ENCODE measurements at places on chromosomes 5 and 9. TPM values are rescaled to one million over a fixed set of nuclear protein-coding genes. Genes with fewer than 3 reads are reported as not detected.
A peak's percentile ranks its signal among the peaks of the same experiment; 100 is the strongest.

MSANTD3 gene
- total RNA-seq: 30.7 TPM

- DNase-seq: peak; percentile 38
- peaks cover 18% of the 10 kb centered on the region for H3K27me3 ChIP-seq
- no peaks in the 10 kb centered on the region for H3K36me3 ChIP-seq
- H3K4me1 ChIP-seq: no peaks in the 10 kb centered on the region
Observed at GRCh38 chr9:135714242-135715055, 12.5 kb downstream of the KCNT1 start.

DNA sequence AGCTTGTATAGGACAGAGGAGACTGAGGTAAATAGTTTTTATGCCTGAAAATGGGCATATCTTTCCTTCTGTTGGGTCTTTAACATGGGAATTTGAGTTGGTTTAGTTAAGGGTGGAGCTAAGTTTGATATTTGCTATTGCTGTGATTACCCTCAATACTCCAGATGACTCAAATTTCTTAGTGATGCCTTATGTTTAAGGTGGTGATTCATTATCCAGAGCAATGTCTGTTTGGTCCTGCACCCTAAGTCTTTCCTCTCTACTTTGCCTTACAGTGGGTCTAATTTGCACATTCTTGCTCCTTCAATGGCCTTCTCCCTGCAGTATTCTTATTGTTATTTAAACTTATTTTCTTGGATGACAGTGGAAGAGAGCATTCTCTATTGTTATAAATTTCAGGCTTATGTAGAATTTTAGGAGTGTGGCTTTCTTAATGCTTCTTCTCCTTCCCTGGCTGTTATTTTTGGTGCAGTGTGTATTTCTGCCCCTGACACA is 312.9 kb upstream of the RPS23 start:
- H3K4me1 ChIP-seq: peaks cover 9% of the 10 kb centered on the region
- no peak overlapping the region for H3K27ac ChIP-seq
- H3K36me3 ChIP-seq: peaks cover 2% of the 10 kb centered on the region
- no peak for DNase-seq
- H3K4me3 ChIP-seq: no peak overlapping the region

SLCO4C1 gene
- 18.0 TPM for total RNA-seq

DNA sequence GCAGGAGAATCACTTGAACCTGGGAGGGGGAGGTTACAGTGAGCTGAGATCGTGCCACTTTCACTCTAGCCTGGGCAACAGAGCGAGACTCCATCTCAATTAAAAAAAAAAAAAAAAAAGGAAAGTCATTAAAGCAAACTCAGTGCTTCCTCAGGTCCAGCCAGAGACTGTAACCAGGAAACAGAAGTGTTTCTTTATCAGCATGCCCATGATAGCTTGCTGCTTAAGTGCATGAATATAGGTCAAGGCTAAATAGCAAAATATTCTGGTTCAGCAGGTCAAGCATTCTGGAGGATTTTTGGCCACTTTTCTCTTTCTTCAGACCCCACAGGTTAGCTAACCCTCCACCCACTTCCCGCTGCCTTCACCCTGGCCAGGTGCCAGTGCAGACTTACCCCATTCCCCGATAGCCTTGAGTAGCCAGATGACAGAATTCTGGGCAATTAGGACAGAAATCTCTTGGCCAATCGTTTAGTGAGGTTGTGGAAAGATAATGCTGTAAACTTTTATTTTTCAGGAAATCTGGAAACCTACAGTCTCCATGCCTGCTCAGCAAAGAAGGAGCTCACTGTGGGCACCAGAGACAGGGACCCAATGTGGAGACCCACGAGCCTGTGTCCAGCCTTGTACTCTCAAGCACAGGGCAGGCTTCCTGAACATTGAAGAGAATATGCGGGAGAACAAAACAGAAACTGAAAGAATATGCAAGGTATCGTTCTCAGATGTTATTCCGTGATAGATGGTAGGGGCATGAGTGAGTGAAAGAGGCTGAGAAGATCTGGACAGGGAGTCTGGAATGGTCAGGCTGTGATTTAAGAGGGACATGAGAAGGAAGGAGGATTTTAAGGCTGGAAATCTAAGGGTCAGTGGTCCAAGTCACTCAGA is 4.2 kb upstream of the UGT3A2 start:
- no peak for DNase-seq
- H3K27ac ChIP-seq: no peak overlapping the region
- H3K36me3 ChIP-seq: no peaks in the 10 kb centered on the region
- H3K27me3 ChIP-seq: peaks cover 1% of the 10 kb centered on the region
- peaks cover 9% of the 10 kb centered on the region for H3K4me1 ChIP-seq

DNA sequence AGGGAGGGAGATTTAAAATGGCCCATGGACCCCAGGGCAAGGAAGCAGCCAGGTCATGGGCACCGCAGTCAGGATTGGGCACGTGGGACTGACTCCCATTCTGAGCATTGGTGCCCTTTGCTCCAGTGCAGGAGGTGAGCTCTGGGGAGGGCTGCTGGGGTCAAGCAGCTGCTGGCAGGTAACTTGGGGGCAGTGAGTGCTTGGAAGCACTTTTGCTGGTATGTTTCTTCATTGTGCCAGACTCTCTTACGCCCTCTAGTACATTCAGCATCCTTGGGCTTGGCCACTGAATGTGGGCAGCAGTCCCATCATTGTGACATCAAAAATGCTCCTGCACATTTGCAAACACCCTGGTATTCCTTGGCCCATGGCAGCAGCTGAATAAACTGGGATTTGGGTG is 32.7 kb downstream of the PRRC2B start:
- peaks cover 23% of the 10 kb centered on the region for H3K4me1 ChIP-seq
- no peak overlapping the region for H3K27ac ChIP-seq
- H3K27me3 ChIP-seq: peaks cover 6% of the 10 kb centered on the region
- no peak for DNase-seq
- peaks cover 4% of the 10 kb centered on the region for H3K36me3 ChIP-seq
- no peak overlapping the region for H3K4me3 ChIP-seq

DNA sequence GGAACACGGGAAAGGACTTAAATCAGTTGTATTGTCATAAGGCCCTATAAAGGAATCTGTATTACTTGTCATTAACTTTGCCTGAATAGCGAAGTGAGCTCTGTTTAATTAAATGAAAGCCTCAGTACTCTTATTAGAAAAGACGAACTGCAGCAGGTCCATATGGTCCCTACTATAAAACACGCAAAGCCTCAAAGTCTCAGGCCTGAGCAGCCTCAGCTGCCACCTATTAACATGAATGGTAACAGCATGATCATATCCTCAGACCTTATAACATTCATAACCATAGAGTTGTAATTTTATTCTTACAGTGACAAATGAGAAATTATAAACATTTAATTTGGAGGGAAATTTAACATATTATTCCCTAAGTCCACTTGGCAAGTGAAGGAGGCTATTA is 1113.7 kb upstream of the WWC1 start:
- H3K36me3 ChIP-seq: no peaks in the 10 kb centered on the region
- no peak overlapping the region for H3K4me3 ChIP-seq
- H3K27me3 ChIP-seq: no peaks in the 10 kb centered on the region

DNA sequence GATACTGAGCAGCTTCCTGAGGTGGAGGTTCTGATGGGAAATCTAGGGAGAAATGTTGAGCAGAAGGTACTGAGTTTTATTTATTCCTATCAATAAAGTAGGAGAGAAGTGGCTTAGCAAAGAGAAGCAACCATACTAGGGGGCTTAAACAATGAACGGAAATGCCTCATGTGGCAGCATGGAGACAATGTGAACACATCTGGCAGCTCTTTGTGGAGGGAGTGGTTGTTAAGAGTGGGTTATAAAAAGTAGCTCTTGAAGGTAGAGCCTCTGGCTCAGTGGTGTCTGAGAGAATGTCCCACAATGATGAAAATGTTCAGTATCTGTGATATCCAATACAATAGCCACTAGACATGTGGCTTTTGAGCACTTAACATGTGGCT is 52.7 kb upstream of the EQTN start:
- no peaks in the 10 kb centered on the region for H3K27me3 ChIP-seq
- H3K27ac ChIP-seq: no peak overlapping the region
- H3K36me3 ChIP-seq: no peaks in the 10 kb centered on the region
- no peak for DNase-seq
- peaks cover 4% of the 10 kb centered on the region for H3K4me1 ChIP-seq

DNA sequence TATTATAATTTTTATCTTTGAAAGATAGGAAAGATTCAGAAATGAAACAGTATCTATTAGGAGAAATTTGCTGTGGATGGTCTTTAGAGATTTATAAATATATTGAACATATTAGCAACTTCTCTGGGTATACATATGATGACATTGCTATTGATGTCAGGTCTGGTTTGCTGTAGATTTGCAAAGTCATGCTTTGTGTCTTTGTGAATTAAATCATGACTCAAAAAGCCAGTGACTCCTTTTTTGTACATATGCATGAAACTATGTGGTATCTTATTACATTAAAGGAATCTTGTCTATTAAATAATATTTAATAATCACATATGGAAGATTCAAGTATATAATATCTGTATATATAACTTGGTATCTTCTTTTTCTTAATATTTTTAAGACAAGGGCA is 141.9 kb downstream of the ST8SIA4 start:
- H3K4me3 ChIP-seq: no peak overlapping the region
- H3K4me1 ChIP-seq: no peaks in the 10 kb centered on the region
- no peak overlapping the region for H3K27ac ChIP-seq
- DNase-seq: no peak
- no peaks in the 10 kb centered on the region for H3K27me3 ChIP-seq
- no peaks in the 10 kb centered on the region for H3K36me3 ChIP-seq

DNA sequence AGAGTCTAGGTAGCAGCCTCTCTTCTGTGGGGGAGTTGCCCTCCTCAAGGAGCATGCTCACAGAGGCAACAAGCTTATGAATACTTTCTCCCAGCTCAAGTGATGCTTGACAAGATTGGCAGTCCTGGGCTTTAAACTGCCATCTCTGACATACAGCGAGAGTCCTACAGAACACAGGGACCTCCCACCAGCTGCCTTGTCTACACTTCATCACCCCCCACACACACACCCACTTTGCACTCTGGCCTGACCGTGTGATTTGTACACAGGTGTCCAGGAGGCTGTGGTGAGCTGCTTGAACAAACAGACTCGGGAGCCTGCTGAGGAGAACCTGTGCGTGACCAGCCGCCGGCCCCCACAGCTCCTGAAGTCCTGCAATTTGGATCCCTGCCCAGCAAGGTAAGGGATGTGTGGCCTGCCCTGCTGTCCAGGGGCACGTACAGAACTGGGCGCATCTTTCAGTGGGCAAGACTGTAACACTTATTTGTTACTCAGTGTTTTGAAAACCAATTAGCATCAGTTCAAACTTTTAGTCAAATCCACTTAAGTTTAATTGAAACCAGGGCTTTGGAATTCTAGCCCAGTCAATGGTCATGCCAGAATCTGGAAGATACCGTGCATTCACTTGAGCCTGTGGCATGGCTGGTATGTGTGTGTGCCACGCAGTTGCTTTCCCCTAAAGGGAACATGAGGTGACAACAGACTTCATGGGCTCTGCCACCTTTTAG is 247.5 kb downstream of the ADAMTSL1 start:
- peaks cover 4% of the 10 kb centered on the region for H3K27me3 ChIP-seq
- H3K4me1 ChIP-seq: no peaks in the 10 kb centered on the region
- no peak for DNase-seq
- no peak overlapping the region for H3K27ac ChIP-seq
- H3K4me3 ChIP-seq: no peak overlapping the region

- no peaks in the 10 kb centered on the region for H3K36me3 ChIP-seq
- no peak overlapping the region for H3K4me3 ChIP-seq
- H3K27ac ChIP-seq: no peak overlapping the region
- no peaks in the 10 kb centered on the region for H3K27me3 ChIP-seq
- DNase-seq: peak; percentile 30
Observed at GRCh38 chr5:43661102-43661501, 58.1 kb downstream of the NNT start.

DNM1 gene
- total RNA-seq: 8.0 TPM

DNA sequence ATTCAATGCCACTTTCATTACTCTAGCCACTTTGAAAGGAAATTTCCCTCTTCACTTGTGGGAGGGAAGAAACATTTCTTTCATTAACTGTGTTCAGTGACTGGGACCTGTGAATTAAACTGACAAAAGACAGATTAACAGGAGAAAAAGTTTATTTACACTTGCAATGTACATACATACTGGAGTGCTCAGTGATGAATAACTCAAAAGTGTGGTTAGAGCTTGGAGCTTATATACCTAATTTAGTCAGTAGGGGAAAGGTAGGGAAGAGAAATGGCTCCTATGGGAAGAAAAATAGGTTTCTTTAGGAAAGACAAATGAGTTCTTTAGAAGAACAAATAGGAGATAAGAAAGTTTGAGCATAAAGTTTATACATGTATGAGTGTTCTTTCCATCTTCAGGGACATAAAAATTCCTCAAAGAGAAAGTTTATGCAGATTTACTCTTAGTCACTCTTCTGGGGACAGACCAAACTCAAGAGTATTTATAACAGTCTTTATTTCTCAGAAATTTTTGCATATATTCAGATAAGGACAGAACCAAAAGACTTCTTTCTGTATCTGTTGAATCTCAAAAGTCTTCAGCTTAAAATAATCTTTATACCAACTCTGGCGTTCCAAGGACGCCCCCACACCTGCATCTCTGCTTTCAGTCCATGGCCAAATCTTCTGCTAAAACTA is 120.0 kb upstream of the RAI14 start:
- no peaks in the 10 kb centered on the region for H3K36me3 ChIP-seq
- DNase-seq: no peak
- peaks cover 4% of the 10 kb centered on the region for H3K4me1 ChIP-seq

- no peaks in the 10 kb centered on the region for H3K27me3 ChIP-seq
- no peak overlapping the region for H3K4me3 ChIP-seq
- H3K4me1 ChIP-seq: no peaks in the 10 kb centered on the region
Observed at GRCh38 chr5:41148448-41148847, 64.9 kb downstream of the C6 start.

DNA sequence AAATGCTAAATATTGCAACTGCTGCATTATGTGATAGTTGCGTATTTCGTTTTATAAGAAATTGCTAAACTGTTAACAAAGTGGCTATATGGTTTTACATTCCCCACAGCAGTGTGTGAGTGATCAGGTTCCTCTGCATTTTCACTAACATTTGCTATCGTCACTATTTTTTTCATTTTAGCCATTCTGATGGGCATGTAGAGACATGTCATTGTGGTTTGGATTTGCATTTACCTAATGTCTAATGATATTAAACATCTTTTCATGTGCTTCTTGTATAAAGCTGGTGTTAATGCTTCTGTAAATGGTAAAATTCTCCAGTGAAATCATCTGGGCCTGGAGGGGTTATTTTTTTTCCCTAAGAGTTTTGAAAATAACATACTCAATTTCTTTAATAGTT is 61.6 kb downstream of the ERCC6L2 start:
- DNase-seq: no peak
- H3K27me3 ChIP-seq: no peaks in the 10 kb centered on the region
- no peaks in the 10 kb centered on the region for H3K4me1 ChIP-seq
- no peak overlapping the region for H3K27ac ChIP-seq
- no peak overlapping the region for H3K4me3 ChIP-seq

- H3K27me3 ChIP-seq: peaks cover 9% of the 10 kb centered on the region
- H3K4me1 ChIP-seq: peaks cover 2% of the 10 kb centered on the region
- DNase-seq: no peak
- H3K36me3 ChIP-seq: no peaks in the 10 kb centered on the region
- H3K4me3 ChIP-seq: no peak overlapping the region
Observed at GRCh38 chr5:150577378-150578139, 62.9 kb upstream of the SYNPO start.

SH3RF2 gene
- total RNA-seq: 0.23 TPM

Measured in endothelial cell (in vitro differentiated cells).